Activated T-cell treated with anti-CD3 and anti-CD28 coated beads for 4 hours (primary cell): ENCODE measurements at places on chromosomes 11 and 22.

- no peak for DNase-seq
These were observed 342.1 kb upstream of the SYN3 start for GRCh38 chr22:33400061-33400840.

GRCh38 chr11:123469089-123469488 lies 39.0 kb downstream of the GRAMD1B start:
- no peak for DNase-seq

DNA sequence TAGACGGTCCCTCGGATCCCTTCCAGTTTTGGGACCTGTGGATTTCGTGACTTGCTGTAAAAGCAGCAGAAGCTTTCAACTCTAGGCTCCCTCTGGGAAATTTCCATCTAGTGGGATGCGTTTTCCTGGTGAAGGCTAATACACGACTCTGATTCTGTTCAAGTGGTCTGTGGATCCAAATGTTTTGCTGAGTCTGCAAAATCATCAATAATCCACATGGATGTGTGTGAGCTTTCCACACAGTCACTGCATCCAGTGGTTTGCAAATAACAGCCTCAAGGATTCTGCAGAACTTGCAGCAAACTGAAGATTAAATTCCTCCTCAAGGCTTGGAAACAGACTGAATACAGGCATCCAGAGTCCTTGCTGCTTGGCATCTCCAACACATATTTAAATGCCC lies 12.2 kb upstream of the DDB2 start:
- no peak for DNase-seq

GRCh38 chr22:19477321-19478044 lies 1.5 kb downstream of the UFD1 start:
- DNase-seq: no peak

DNA sequence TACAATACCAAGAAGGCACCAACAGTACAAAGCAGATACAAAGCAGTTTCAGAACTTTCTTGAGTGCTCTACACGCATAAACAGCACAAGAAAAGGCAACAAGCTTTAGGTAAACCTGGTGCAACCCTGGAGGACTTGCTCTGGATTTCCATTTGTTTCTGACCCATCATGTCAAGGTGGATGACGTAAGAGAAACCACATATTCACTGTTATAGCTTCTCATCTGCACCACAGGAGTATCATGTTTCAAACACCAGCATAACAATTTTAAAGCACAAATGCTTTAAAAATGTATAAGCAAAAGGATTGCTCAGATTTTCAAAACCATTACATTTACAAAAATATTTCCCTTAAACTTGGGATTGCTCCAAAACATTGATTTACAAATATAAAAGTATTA lies 25.0 kb upstream of the YPEL1 start:
- no peak for DNase-seq

- DNase-seq: no peak
These were observed 30.5 kb upstream of the CABP7 start for GRCh38 chr22:29689206-29689879.
